Left colon (tissue), 2 donors: ENCODE measurements at places on chromosomes 11 and 22.

- DNase-seq: no peak
These were observed 4.0 kb upstream of the ALX4 start for GRCh38 chr11:44313761-44314489.

DNA sequence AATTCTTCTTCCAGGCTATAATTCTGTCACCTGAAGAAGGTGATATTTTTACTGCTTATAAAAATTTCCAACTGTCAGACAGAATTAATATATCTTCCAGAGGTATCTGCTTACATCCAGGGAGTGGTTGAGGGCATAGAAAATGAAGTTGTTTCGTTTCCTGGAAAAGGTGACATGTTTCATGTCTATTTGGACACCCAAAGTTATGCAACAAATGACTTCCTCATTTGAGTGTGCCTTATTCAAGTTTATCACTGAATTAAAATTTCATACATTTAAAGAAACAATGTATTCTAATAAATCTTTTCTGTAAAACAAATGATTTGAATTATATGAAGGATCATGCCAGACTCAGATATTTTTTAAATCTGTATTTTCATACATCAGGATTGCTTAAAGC, 8.5 kb upstream of the GRAMD1B start:
- no peak for DNase-seq

DNA sequence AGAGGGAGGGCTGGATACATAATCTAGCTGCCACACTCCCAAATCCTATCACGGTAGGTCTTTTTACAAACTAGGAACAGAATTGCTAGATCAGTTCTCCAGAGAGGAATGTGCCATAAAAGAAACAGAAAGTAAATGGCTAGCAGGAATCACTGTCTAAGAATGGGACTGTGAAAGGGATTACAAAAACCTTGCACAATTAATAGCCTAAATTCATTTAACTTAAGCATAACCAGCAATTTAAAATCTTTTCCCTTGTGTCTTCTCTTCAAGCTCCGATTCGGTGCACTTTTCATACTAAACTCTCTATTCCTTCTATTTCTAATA, 35.2 kb downstream of the APOL5 start:
- no peak for DNase-seq

DNA sequence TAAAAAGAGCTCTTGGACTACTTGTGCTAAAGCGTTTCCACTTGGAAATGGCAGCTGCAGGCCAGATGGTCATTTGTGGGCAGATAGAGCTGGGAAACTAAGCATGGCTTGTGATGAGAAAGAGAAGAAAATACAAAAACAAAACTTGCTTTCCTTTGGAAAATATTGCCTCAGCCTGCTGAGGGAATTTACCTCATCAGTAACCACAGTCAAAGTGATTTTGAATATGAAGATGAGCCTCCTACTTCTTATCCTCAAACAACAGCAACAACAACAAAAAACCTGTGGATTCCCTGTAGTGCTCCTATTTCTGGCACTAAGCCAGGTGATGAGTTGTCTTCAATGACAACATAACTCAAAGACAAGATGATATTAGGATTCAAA, 62.7 kb upstream of the FIBIN start:
- DNase-seq: no peak

GRCh38 chr11:6833356-6833755, 12.1 kb upstream of the OR10A5 start:
- no peak for DNase-seq
